ENCODE measurements at places on chromosomes 7 and 10. TPM values are rescaled to one million over a fixed set of nuclear protein-coding genes. Genes with fewer than 3 reads are reported as not detected.

The SYT15B gene
- not detected for total RNA-seq

The TMEM213 gene
- not detected for total RNA-seq

DNA sequence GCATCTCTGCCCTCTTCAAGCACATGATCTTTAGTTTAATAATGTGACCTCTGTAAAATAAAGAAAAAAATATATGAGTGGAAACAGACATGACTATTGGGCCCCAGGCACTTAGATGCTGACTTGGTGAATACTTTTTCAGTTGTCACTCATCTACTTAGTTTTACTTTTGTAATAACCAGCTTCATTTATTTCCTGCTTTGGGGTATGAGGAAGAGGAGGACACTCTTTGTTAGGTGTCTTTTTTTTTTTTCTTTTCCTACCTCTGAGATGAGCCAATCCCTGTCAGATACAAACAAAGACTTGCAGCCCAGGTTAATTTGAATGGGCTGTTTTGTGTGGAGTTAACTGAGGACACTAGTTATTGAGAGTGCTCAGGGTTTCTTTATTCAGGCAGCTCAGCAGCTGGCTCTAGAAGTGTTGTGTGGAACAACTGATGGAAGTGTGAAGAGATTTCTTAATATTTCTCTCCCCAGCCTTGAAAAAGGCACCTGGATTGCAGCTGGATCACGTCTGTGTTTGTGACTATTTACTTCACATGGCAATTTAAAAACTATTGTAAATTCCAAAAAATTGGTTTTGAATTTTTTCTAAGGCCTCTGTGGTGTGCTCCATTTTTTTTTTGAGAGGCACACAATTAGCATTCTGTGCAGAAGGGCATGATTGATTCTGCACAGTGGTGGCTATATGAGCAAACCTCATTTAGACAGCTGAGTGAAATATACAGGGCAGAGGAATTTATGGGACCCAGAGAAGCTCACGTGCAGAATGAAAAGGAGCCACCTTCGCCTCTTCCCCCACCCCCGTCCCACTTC is 333.8 kb downstream of the LRMDA start:
- H3K36me3 ChIP-seq = no peaks in the 10 kb centered on the region
- no peak overlapping the region for H3K4me3 ChIP-seq
- no peak for DNase-seq

- no peaks in the 10 kb centered on the region for H3K27me3 ChIP-seq
- DNase-seq = no peak
- H3K36me3 ChIP-seq = no peaks in the 10 kb centered on the region
- H3K4me3 ChIP-seq = no peak overlapping the region
- H3K4me1 ChIP-seq = no peaks in the 10 kb centered on the region
Observed at GRCh38 chr7:150413640-150414081, 34.5 kb downstream of the ZNF775 start.

The JMJD1C gene
- total RNA-seq = 141 TPM

DNA sequence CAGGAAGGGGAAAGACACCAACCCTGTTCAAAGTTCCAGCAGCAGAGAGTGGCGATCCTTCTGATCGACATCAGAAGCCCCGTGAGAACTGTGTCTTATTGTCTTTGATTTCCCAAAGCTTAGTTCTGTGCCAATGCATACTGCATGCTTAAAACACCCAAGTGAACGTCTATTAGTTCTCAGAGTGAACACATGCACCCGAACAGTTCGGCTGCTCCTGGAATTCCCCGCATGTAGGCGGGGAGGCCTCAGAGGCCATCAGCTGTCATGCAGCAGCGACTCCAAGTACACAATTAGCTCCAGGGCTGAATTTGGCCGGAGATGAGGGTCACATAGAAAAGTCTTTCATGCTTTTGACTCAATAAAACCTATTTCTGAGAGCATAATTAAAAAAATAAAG is 276.9 kb downstream of the ZMYND11 start:
- H3K36me3 ChIP-seq = no peaks in the 10 kb centered on the region
- no peak for DNase-seq
- H3K4me1 ChIP-seq = no peaks in the 10 kb centered on the region

The SLC16A12 gene
- total RNA-seq = not detected

The FGFR2 gene
- not detected for total RNA-seq

The CPED1 gene
- total RNA-seq = 1.2 TPM

- DNase-seq = no peak
- no peaks in the 10 kb centered on the region for H3K36me3 ChIP-seq
- H3K4me3 ChIP-seq = no peak overlapping the region
- no peaks in the 10 kb centered on the region for H3K27me3 ChIP-seq
- H3K27ac ChIP-seq = no peak overlapping the region
Observed at GRCh38 chr10:88853155-88853881, 1.7 kb upstream of the ANKRD22 start.

- no peaks in the 10 kb centered on the region for H3K27me3 ChIP-seq
- DNase-seq = no peak
- H3K4me3 ChIP-seq = no peak overlapping the region
- H3K4me1 ChIP-seq = no peaks in the 10 kb centered on the region
Observed at GRCh38 chr7:132291481-132291880, 284.8 kb downstream of the PLXNA4 start.

DNA sequence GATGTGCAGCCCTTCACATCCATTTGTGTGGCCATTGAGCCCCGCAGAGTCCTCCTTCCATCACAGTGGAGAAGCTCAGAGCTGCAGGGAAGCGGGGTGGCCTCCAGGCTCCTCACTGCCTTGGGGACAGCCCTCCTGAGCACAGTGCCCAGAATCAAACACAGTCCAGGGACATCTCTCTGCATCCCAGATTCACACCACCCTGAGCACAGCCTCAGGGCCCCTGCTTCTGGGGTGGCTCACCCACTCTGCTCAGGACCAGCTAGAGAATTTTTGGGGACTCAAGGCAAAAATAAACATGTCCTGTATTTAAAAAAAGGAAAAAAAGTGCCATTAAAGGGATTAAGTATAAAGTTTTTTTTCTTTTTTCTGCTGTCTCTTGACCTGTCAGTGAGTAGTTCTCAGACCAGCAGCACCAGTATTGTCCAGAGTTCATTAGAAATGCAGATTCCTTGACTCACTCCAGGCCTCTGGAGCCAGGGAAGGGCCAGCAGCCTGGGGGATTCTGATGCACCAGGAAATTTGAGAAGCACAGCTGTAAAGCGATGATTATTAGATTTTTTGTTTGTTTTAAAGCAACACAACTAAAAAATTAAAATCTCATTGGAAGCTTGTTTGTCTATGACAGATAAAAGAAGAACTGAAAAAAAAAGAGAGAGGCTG is 61.6 kb downstream of the ARHGAP22 start:
- no peaks in the 10 kb centered on the region for H3K27me3 ChIP-seq
- H3K4me1 ChIP-seq = no peaks in the 10 kb centered on the region

GRCh38 chr10:43200538-43201390 is 62.5 kb downstream of the CSGALNACT2 start:
- no peaks in the 10 kb centered on the region for H3K27me3 ChIP-seq
- DNase-seq = no peak
- no peaks in the 10 kb centered on the region for H3K4me1 ChIP-seq
- H3K4me3 ChIP-seq = no peak overlapping the region

GRCh38 chr10:121683816-121684215 is 85.6 kb upstream of the FGFR2 start:
- no peak overlapping the region for H3K4me3 ChIP-seq
- no peaks in the 10 kb centered on the region for H3K4me1 ChIP-seq
- H3K27me3 ChIP-seq = no peaks in the 10 kb centered on the region
- H3K27ac ChIP-seq = no peak overlapping the region
- DNase-seq = no peak
- no peaks in the 10 kb centered on the region for H3K36me3 ChIP-seq

DNA sequence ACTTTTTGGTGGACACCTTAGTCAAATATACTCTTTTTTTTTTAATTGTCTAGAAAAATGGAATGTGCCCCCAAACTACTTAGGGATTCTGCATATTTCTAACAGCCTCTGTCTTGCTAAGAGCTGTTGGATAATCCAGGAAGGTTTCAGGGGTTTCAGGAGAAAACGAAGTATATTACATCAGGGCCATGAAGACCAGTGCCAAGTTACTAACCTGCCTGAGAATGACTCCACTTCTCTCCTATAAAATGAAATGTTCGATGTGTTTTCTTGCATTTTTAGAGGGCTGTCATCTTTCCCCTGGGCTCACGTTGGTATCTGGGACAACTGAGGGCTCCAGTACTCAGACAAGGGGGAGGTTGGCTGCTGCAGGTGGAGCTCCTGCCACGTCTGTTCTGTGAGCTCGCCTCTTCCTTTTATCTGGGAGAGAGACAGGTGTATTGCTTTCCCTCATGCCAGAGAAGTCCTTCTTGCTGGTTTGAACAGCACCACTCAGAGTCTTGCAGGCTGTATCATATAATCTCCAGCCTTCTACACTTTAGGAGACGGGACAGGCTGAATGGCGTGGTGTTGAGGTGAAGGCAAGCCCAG is 71.3 kb downstream of the CAMK1D start:
- DNase-seq = no peak
- no peaks in the 10 kb centered on the region for H3K36me3 ChIP-seq
- no peak overlapping the region for H3K27ac ChIP-seq
- H3K4me1 ChIP-seq = no peaks in the 10 kb centered on the region
- no peak overlapping the region for H3K4me3 ChIP-seq

GRCh38 chr10:44650691-44651661 is 260.2 kb upstream of the TMEM72 start:
- H3K36me3 ChIP-seq = no peaks in the 10 kb centered on the region
- no peak overlapping the region for H3K27ac ChIP-seq
- no peak overlapping the region for H3K4me3 ChIP-seq
- no peaks in the 10 kb centered on the region for H3K27me3 ChIP-seq

The OR6V1 gene
- not detected for total RNA-seq

DNA sequence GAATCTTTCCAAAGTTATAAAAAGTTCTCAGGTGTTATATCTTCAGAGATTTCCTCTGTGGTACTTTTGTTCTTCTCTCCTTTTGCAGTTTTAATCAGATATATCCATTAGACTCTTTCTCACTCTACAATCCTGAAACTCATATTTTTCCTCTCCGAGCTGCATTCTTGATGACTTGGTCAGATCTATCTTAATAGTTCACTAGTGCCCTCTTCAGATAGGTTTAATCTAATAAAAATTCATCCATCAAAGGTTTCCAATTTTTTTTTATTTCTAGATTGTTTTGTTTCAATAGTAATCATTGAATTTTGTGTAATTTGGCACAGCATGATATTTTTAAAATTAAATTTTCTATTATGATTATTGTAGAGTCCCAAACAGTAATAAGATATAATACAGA is 21.8 kb upstream of the DGKB start:
- no peaks in the 10 kb centered on the region for H3K27me3 ChIP-seq
- no peak overlapping the region for H3K4me3 ChIP-seq
- DNase-seq = no peak
- no peak overlapping the region for H3K27ac ChIP-seq
- no peaks in the 10 kb centered on the region for H3K36me3 ChIP-seq

DNA sequence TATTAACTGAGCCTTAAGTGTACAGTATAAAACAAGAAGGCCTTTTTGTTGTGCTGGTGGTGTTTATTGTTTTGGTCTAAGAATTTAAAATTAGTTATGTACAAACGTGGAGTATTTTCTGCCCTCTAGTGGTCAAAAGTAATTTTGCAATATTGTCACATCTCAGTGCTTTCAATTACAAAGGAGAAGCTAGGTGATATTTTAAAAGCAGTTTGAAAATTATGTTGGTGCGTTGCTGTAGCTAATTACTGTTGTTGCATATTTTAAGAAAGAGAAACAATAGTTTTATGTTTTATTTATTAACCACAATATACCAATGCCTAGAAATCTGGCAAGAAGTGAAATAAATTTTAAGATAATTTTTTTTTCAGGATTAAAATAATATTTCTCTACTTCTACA is 11.4 kb downstream of the NPVF start:
- H3K27ac ChIP-seq = no peak overlapping the region
- no peak overlapping the region for H3K4me3 ChIP-seq
- no peaks in the 10 kb centered on the region for H3K36me3 ChIP-seq
- peak; percentile 85 for DNase-seq
- no peaks in the 10 kb centered on the region for H3K27me3 ChIP-seq

The GOLGA7B gene
- not detected for total RNA-seq

The SLC13A4 gene
- not detected for total RNA-seq

The MORN4 gene
- total RNA-seq = not detected

- peak overlapping the region; percentile 91 for H3K27ac ChIP-seq
- H3K4me1 ChIP-seq = peaks cover 68% of the 10 kb centered on the region
- DNase-seq = peak; percentile 72
- no peaks in the 10 kb centered on the region for H3K27me3 ChIP-seq
- peaks cover 53% of the 10 kb centered on the region for H3K36me3 ChIP-seq
Observed at GRCh38 chr7:90727412-90727811, 131.3 kb downstream of the CDK14 start.

GRCh38 chr10:70676511-70676910 is 4.2 kb downstream of the ADAMTS14 start:
- no peaks in the 10 kb centered on the region for H3K27me3 ChIP-seq
- no peak overlapping the region for H3K4me3 ChIP-seq
- H3K4me1 ChIP-seq = no peaks in the 10 kb centered on the region
- H3K27ac ChIP-seq = no peak overlapping the region

DNA sequence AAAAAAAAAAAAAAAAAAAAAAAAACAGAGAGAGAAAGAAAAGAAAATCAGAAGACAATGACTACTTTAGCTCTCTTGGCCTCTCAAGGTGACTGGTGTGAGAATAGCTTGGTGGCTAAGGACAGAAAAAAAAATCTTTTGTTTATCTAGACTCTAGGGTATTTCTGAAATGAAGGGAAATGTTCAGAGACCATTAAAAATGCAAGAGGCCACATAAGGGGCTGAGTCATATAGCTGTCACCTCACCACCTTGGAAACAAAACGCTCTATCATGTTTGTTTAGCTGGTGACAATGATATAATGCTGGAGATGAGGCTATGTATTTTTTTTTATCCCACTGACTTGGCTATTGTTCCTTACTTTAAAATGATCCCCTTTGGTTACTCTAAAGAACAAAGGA is 287.0 kb upstream of the CDC14C start:
- no peak for DNase-seq
- no peaks in the 10 kb centered on the region for H3K27me3 ChIP-seq
- no peak overlapping the region for H3K4me3 ChIP-seq
- H3K4me1 ChIP-seq = peaks cover 37% of the 10 kb centered on the region

- H3K4me3 ChIP-seq = no peak overlapping the region
- no peak for DNase-seq
- H3K36me3 ChIP-seq = no peaks in the 10 kb centered on the region
- H3K4me1 ChIP-seq = no peaks in the 10 kb centered on the region
Observed at GRCh38 chr7:23061327-23061726, 44.3 kb upstream of the KLHL7 start.

The PILRA gene
- total RNA-seq = 2.3 TPM

The HOXA1 gene
- 4.1 TPM for total RNA-seq

- H3K36me3 ChIP-seq = peaks cover 82% of the 10 kb centered on the region
- no peak overlapping the region for H3K27ac ChIP-seq
- no peak overlapping the region for H3K4me3 ChIP-seq
- DNase-seq = no peak
- no peaks in the 10 kb centered on the region for H3K27me3 ChIP-seq
Observed at GRCh38 chr7:107913851-107914250, 22.9 kb downstream of the DLD start.

The CREB5 gene
- total RNA-seq = 52.1 TPM

Measured in Karpas-422 (cell line).